ENCODE measurements at places on chromosomes 4 and X.
A peak's percentile ranks its signal among the peaks of the same experiment; 100 is the strongest.

DNA sequence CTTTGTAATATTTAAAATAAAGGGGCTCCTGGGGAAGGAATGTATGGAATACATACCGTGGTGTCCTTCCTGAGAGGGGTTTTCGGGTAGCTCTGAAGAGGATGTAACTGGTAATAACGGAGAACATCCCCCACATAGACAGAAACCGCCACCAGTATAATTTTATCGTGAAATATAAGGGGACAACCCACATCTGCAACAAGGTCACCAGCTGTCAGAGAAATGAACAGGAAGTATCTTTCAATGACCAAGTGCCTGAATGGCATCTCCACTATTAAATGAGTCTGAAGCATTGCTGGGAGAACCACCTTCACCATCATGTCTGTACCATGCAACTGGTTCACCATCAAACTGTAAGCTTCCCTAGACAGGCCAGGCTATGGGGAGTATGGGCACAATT is 31.7 kb downstream of the RNF175 start:
- no peak overlapping the region for H3K27ac ChIP-seq
- peaks cover 11% of the 10 kb centered on the region for H3K4me1 ChIP-seq
- H3K27me3 ChIP-seq, result peaks cover 3% of the 10 kb centered on the region
- no peak overlapping the region for H3K4me3 ChIP-seq

GRCh38 chrX:40539214-40540142 is 41.3 kb upstream of the ATP6AP2 start:
- DNase-seq, result no peak
- no peaks in the 10 kb centered on the region for H3K36me3 ChIP-seq
- H3K27ac ChIP-seq, result peak overlapping the region; percentile 77
- H3K27me3 ChIP-seq, result peaks cover 4% of the 10 kb centered on the region
- H3K4me3 ChIP-seq, result no peak overlapping the region
- H3K4me1 ChIP-seq, result peaks cover 22% of the 10 kb centered on the region

DNA sequence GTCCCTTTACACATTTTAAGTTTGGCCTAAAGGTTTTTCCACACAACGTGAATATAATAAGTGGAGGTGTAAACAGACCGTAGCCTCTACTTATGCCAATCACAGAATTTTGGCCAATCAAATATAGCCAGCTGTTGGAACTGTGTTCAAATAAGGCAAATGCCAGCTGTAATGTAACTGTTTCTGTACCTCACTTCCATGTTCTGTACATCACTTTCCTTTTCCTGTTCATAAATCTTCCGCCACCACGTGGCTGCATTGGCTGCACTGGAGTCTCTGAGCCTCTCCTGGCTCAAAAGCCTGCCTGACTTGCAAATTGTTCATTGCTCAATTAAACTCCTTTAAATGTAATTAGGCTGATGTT is 105.1 kb upstream of the SMIM31 start:
- H3K27me3 ChIP-seq, result peaks cover 5% of the 10 kb centered on the region
- no peak overlapping the region for H3K27ac ChIP-seq
- H3K36me3 ChIP-seq, result no peaks in the 10 kb centered on the region
- DNase-seq, result no peak

DNA sequence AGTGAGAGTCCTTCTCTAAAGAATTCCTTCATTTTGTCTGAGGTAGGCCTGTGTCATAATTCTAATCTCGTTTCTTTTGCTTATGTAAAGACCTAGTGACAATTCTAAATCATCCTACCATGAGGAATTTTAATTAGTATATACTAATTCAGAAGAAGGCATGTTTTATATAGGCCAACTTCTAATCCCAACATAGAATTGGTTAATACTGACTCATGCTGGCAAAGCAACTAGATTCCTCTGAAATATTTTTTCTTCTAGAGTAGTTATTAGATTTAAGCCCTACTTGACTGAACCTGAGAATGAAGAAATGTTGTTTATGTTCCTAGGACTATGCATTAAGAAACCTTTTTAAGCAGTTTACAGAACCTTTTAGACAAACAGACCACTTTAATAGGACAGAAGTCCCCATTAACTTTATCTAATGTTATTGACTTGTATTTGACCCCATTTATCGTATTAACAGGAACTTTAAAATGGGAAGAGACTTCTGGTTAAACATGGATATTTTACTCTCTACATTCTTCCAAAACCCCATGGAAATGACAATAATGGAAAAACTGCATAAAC is 56.1 kb upstream of the EIF1AX start:
- no peak for DNase-seq
- no peaks in the 10 kb centered on the region for H3K4me1 ChIP-seq
- H3K36me3 ChIP-seq, result peaks cover 20% of the 10 kb centered on the region

- no peaks in the 10 kb centered on the region for H3K27me3 ChIP-seq
- no peak overlapping the region for H3K27ac ChIP-seq
- no peak overlapping the region for H3K4me3 ChIP-seq
- H3K36me3 ChIP-seq, result peaks cover 12% of the 10 kb centered on the region
- DNase-seq, result no peak
- peaks cover 11% of the 10 kb centered on the region for H3K4me1 ChIP-seq
These were observed 5.7 kb upstream of the SLC25A6 start for GRCh38 chrX:1397441-1398270.

- DNase-seq, result no peak
- H3K27ac ChIP-seq, result no peak overlapping the region
- H3K4me1 ChIP-seq, result no peaks in the 10 kb centered on the region
- H3K4me3 ChIP-seq, result no peak overlapping the region
- H3K27me3 ChIP-seq, result no peaks in the 10 kb centered on the region
- no peaks in the 10 kb centered on the region for H3K36me3 ChIP-seq
These were observed 900.3 kb downstream of the PCDH7 start for GRCh38 chr4:31620476-31620875.

- H3K4me1 ChIP-seq, result peaks cover 12% of the 10 kb centered on the region
- peaks cover 7% of the 10 kb centered on the region for H3K36me3 ChIP-seq
- peak overlapping the region; percentile 68 for H3K27ac ChIP-seq
- no peak for DNase-seq
- no peaks in the 10 kb centered on the region for H3K27me3 ChIP-seq
These were observed 797 bp downstream of the TXLNG start for GRCh38 chrX:16786791-16787735.
